ENCODE measurements at places on chromosomes 2 and 18.

GRCh38 chr2:206859330-206859739, 80.0 kb upstream of the CPO start:
- no peak for DNase-seq

DNA sequence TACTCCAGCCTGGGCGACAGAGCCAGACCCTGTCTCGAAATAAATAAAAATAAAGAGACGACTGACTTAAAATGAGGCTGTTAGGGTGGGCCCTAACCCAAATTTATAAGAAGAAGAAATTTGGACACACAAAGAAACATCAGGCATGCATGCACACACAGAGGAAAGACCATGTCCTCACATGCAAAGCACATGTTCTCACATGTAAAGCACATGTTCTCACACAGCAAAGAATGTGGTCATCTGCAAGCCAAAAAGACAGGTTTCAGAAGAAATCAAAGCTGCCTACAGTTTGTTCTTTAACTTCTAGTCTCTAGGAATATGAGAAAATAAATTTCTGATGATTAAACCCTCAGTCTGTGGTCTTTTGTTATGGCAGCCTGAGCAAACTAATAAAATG, 132.3 kb upstream of the CRIM1 start:
- no peak for DNase-seq

DNA sequence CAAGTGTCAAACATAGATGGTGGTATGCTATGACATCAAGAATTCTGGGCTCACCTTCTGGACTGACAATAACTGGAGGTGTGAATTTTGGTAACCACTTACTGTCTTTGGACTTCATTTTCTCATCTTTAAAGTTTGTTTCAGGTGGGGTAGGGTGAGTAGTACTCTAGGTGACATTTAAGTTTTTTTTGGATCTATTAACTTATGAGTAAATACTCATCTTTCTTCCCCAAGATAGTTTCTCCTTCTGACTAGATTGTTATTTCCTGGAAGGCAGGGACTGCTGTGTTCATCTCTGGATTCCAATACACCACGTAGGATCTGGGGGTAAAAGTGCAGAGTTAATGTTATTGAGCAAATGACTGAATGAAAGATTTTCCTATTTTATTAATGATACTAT, 55.9 kb downstream of the ICOS start:
- no peak for DNase-seq

GRCh38 chr2:98637401-98638147, 29.2 kb downstream of the UNC50 start:
- no peak for DNase-seq

- no peak for DNase-seq
Observed at GRCh38 chr2:164711766-164712138, 90.5 kb upstream of the GRB14 start.

DNA sequence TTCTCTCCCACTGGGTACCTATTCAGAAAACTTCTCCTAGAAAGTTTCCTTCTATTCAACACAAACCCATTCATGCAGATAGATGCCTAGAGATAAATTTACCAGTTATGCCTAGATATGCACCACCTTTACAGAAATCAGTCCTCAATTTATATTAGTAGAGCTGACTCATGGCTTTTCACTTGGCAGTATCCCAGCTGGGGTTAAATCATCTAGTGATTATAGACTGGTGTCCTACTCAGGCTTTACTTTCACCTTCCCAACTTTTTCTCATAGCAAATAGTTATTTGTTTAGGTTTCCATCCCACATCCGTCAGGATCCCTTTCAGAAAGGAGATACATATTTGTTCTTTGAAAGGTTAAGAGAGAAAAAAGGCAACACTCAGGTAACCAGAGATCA, 124.5 kb downstream of the AQP4 start:
- DNase-seq: no peak

DNA sequence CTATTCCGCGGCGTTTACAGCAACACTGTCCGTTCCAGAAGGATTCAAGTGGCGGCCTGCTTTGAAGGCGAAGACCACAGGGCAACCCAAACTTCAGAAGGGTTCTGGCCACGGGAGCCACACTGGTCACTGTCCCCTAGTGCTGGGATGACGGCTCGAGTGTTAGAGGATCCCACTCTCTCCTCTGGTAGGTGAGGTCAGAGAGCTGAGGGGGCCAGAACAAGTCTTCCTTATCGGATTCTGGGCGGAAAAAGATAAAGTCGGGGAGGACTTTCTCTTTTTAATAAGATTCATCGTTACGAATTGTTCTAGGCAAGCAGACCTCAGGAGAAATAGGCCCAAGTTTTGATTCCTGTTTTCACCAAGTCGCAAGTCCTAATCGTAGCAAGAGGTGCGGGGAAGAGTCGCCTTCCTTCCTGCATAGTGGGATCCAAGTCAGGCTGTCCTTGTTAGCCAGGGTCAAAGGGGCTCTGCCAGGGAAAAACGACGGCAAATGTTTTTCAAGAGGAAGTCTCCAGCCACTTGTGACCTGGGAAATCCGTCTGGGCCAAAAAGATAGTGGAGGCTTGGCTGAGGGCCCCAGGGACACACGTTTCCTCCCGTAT, 864 bp upstream of the MYL12A start:
- DNase-seq: no peak

DNA sequence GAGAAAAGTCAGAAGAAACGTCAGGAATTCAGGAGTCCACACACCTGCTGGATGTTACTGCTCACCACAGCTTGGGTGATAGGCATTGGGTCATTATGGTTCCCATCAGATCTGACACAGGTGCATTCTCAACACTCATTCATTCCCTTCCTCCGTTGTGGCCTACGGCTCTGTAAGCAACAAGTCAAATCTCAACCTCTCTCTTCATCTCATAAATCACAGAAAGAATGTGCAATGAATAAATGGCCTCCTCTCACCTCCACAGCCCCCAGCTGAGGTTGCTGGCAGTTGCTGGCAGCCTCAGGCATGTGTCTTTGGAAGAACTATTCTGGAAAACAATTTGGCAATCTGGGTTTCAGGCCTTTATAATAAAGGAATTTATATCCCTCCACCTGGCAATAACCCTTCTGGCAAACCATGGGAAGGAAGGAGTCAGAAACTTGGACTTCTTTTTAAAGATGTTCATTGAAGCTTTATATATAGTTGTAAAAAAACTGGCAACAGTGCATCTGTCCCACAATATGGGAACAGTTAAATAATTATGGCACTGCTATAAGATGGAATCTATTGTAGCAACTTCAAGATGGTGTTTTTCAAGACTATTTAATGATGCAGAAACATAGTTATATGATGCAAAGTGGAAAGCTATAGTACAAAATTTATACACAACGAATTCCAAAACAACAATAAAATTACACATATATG, 175.4 kb downstream of the ANAPC1 start:
- DNase-seq: peak; percentile 39

DNA sequence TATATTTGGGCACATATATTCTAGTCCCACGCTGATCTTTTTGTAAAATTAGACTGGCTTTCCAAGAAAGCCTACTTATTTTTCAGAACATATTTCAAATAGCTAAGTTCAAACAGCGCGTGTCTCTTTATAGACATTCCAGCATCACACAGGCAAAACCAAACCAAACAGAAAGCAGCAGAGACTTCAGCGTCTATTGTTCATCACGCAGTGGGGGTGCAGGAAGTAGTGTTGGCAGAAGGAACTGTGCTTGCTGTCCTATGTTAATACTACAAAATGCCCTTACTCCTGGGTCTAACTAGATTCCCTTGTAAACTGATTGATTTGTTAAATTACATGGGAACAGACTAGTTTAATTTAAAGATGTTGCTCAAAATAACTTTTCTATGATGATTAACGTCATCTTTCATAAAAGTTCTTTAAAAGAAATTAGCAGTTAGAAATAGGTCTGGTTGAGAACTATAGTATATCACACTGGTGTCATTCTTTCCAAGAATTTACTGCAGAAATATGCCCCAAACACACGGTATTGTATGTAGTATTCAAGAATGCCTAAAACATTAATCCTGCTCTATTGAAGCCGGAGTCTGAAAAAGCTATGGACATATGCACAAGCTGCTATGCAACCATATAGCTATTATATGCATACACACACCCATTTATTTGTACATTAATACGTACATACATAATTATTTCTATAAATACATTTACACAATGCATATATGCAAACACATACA, 436.3 kb downstream of the CBLN2 start:
- DNase-seq: peak; percentile 80

DNA sequence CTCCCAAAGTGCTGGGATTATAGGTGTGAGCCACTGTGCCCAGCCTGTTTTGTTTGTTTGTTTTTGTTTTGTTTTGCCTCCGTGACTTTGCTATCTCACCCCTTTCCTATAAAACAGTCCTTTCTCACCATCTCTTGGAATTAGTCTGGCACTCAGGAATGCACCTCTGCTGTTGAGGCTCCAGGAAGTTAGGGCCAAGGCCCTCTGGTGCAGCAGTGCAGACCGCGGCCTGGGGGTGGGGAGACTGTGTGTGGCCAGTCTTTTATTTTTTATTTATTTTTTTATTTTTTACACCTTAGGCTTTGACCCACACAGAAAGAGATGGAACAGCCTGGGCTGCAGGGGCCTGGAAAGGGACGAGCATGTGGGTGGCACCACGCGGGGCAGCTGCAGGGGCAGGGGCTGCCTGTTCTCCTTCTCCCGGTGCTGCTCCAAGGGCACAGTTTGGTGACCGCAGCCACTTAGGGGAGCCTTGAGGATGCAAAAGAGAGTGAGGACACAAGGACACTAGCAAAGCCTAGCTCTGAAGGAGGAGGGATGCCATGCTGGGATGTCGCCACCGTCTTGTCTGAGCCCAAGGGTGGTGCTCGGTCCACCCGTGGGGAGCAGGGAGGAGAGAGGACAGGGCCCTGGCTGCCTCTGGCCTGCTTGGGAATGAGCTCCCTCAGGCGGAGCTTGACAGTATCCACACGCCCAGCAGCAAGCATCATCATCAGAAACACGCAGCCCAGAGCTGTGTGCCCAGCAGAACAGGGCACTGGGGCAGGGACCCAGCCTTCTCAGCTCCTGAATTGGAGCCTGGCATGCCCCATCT, 19.4 kb upstream of the ALPI start:
- DNase-seq: no peak

- no peak for DNase-seq
Observed at GRCh38 chr18:36655930-36656329, 172.9 kb downstream of the TPGS2 start.

DNA sequence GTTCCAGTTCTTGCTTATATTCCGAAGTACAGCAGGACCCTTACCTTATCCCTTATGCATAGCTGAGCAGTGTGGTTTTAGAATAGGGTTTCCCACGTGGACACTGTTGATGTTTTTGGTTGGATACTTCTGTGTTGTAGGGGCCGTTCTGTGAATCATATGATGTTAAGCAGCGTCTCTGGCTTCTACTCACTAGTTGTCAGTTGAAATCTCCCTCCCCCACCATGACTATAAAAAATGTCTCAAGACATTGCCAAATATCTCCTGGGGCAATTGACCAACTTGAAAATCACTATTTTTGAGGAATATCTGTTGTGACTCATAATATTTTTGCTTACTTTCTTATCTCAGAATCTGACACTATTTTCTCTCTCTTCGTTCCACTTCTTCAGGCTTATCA, 713.7 kb downstream of the TSN start:
- no peak for DNase-seq

DNA sequence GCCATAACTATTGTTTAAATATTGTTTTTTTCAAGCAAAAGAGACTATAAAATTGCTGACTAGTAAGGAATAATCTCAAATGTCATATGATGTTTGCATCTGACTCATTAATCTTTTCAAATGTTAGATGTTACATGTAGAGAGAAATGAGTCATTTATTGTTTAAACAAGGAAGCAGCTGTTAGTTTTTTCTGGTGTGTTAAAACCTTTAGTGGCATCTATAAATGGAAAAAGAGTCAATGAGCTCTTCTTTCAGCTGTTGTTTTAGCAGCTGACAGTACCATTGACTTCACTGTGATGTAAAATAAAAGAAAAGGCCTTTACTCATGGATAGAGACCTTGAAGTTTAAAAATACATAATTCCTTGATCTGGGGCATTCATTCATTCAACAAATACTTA, 1.8 kb upstream of the KLHL41 start:
- no peak for DNase-seq

DNA sequence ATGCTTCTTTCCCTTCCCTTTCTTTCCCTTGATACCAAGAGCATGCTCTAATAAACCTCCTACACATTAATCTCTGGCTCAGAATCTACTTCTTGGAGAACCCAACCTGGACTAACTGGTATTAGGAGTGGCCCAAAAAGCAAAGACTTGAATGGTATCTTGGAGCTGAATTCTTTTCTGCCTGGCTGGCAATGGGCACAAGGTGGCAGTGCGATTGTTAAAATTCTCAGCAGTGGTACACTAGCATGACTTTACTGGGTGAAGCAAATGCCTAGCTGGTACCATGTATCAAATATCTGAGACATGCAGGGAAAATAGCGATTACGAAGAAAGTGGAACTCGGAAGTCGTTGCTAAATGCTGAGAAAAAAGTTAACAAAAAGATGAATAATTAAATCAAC, 376.1 kb downstream of the XIRP2 start:
- no peak for DNase-seq
